ENCODE measurements at places on chromosomes 5 and 9.

DNA sequence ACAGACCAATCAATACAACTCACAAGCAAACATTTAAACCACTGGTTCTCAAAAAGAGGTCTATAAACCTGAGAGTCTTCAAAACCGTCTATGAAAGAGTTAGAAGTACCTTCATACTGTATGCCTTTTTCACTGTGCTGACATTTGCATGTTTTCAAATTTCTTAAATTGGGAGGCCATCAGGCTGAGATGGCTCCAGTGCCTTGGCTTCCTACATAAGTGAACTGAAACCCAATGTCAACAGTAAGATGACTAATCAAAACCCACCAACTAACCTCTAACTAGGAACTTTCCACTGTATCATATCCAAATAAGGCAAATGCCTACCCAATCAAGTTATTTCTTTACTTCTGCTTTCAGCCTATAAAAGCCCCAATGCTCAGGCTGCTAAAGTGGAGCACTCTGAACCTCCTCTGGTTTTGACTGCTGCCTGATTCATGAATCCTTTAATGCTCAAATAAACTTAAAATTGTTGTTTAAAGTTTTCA is 35.1 kb downstream of the FAM13B start:
- peak; percentile 91 for ATAC-seq

DNA sequence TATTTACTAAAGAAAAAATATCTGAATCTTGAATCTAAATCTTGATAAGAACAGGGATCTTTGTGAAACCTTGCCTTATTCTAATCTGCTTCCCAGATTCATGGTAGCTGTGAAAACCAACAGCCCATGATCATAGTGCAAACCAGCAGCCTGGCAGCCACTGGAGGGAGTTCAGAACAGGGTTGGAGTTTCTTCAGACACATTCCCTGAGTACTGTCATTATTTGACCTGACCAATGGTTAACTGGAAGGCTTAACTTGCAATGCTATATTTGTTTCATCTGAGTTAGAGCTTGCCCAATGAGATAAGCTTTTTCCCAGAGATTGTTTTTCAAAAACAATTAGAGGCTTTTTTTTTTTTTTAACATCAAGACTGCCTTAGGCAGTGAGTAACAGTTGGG is 47.8 kb downstream of the LOX start:
- ATAC-seq: no peak

DNA sequence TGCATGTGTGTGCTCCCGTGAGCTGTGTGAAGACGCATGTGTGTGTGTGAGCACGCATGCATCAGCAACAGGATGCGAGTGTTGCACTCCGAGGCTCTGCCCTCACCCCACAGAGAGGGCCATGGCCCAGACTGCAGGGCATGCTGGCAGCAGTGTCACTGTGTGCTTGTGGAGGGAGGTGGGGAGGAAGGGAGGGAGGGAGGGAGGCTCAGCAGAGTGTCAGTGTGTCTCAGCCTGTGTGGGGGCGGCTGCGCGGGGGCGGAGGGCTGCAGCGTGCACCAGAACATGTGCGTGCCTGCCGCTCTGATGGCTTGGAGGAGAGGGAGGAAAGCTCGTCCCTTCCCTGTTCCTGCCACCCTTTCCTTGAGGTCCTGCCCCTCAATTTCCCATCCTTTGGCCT is 5.3 kb downstream of the CAMK2A start:
- no peak for ATAC-seq

DNA sequence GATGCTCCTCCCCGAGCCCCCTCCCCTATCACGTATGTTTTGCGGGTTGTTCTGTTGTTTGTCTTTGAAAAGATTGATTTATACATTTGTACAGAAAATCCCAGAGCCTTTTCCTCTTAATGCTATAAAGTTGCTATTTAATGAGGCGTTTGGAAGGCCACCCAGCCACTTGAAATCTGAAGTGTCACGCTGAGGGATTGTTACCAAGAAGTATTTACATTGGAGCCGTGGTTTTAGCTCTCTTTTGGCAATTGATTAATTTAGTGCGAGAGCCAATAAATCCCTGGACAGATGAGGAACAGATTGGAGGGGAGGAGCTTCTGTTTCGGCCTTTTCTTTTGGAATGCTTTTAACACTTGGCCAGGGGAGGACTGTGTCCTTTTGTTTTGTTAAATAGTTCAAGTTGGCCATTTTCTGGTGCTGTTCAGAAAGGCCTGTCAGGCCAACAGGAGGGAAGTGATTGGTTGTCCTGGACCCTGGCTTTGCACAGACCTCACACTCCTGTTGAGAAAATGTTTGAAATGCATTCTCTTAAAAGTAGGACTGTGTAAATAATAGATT is 250.2 kb downstream of the PDZD2 start:
- no peak for ATAC-seq

Data from stimulated activated memory B cell treated with anti-CD40 and anti-IgM and Interleukin-4, amounts not matched to agents 10 μg/mL and 1 μg/mL and 100 μg/mL, for 72 hours (primary cell).